ENCODE measurements at places on chromosomes 3 and 15.
A peak's percentile ranks its signal among the peaks of the same experiment; 100 is the strongest.

DNA sequence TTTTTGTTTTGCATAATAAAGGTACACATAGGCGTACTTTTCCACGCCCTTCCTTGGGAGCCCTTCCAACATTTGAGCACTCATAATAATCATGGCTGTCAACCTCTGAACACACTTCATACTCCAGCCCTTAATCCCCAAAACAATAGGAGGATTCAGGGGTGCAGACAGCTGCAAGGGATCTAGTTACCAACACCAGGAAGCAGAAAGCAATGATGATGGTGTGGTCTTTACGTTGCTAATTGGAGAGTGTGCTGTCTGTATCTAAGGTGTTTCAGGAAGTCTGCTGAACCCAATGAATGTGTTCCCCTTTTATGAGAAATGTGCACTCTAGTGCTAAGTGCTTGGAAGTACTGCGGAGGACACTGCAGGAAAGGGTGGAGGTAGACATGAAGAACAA lies 60.3 kb upstream of the PDZRN3 start:
- DNase-seq, result no peak

DNA sequence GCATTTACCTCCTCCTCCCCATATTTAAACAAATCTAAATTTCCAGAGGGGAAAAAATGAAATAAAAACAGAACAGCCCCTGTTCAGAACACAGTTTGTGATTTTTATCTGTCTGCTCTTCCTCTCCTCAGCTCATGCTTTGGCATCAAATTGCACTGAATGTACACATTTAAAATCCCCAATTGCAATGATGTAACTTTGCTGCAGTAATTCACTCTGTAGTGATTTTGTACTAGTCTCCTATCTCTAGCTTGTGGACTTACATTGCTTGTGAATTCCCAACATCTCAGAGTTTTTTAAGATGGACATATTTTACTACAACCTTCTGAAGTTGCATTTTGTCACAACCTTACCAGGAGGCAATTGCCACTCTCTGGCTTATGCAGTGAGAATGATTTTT lies 81.6 kb upstream of the ROBO2 start:
- DNase-seq, result no peak

GRCh38 chr3:185204894-185205293 lies 49.0 kb downstream of the EHHADH start:
- no peak for DNase-seq

DNA sequence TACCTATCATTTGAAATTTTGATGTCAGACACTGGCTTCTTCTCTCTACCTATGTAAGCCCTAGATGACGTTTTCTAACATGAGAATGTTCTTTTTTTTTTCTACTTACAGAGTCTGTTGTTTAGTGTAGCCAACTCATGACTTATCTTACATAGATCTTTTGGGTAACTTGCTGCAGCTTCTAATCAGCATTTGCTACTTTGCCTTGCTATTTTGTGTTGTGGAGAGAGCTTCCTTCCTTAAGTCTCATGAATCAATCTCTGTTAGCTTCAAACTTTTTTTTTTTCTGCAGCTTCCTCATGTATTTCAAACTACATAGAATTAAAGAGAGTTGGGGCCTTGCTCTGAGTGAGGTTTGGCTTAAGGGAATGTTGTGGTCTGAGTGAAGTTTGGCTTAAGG lies 568.7 kb upstream of the BCHE start:
- no peak for DNase-seq

DNA sequence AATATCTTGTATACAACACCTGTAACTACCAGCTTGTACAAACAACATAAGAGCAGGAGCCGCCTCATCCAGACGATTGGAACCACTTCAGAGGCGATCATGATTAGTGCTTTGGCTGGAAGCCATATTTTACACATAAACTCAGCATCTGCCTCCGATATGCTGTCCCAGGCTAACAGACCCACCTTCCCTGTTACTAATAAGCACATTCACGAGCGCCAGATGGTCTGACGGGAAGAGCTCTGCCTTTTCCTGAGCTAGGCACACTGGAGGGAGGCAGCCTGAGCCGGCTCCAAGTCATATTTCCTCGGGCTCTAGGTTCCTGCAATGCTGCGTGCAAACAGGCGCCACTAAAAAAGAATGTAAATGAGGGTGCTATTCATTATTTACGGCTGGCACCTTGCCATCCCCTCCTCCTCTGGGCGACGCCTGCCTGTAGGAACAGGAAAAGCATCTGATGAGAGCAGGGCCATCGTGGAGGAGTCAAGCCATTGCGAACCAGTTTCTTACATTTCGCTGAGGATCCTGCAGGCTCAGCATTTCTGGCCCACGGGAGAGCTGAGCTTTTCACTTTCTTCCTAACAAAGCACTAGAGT lies 98.2 kb downstream of the ANXA2 start:
- DNase-seq, result peak; percentile 43
